ENCODE measurements at places on chromosomes 12 and 14. TPM values are rescaled to one million over a fixed set of nuclear protein-coding genes. Genes with fewer than 3 reads are reported as not detected.

Gene HOXC12
- not detected for total RNA-seq

Gene GUCY2C
- not detected for total RNA-seq

Gene ACRBP
- total RNA-seq = 11.4 TPM

Gene DTX1
- total RNA-seq = 37.1 TPM

Gene XRCC3
- total RNA-seq = 3.3 TPM

Gene KRT2
- total RNA-seq = not detected

Gene GPX2
- total RNA-seq = not detected

Gene TAS2R31
- total RNA-seq = 11.4 TPM

Gene WIF1
- total RNA-seq = not detected

Gene TUNAR
- not detected for total RNA-seq

Gene TAS2R9
- total RNA-seq = not detected

Gene SYT10
- total RNA-seq = not detected
